Stimulated activated naive CD8-positive, alpha-beta T cell treated with anti-CD3 and anti-CD28 coated beads, Interleukin-15, amount 100 ng/mL, for 72 hours (primary cell): ENCODE measurements at places on chromosomes 2 and 18.

DNA sequence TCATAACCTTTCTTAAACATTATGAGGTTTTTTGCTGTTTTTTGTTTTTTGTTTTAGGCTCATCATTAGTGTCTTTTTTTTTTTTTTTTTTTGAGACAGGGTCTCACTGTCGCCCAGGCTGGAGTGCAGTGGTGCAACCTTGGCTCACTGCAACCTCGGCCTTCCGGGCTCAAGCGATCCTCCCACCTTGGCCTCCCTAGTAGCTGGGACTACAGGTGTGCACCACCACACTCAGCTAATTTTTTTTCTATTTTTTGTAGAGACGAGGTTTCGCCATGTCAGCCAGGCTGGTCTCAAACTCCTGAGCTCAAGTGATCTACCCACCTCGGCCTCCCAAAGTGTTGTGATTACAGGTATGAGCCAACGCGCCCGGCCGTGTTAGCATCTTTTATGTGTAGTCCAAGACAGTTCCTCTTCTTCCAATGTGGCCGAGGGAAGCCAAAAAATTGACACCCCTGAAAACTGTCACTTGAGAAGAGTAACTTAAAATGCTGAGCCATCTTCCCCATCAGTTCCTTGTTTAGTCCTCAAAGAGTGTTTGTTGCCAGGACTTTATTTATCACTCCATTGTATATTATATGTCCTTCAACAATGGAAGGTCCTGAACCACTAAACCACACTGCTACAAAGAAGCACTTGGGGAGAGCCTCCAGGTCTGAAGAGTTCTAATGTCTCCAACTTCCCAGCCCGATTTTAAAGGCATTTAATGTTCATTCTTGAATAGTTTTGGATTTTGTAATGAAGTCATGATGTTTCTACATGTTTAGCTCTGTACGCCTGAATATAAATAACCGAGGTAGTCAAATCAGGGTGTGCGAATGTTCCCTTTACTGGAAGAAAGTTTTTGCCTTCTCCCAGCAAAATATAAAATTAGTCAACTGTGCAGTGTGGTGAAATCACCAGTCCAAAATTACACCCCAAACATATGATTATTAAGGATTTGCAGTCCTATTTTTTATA is 26.4 kb downstream of the ZNF516 start:
- DNase-seq: no peak

GRCh38 chr2:65654496-65654895 is 222.1 kb upstream of the SPRED2 start:
- no peak for DNase-seq

GRCh38 chr18:46163091-46163490 is 58.9 kb downstream of the HAUS1 start:
- DNase-seq: no peak

GRCh38 chr2:237549643-237550415 is 16.5 kb upstream of the PRLH start:
- DNase-seq: no peak

- DNase-seq: peak; percentile 35
Measured at GRCh38 chr2:148545390-148546256, 98.9 kb upstream of the EPC2 start.

DNA sequence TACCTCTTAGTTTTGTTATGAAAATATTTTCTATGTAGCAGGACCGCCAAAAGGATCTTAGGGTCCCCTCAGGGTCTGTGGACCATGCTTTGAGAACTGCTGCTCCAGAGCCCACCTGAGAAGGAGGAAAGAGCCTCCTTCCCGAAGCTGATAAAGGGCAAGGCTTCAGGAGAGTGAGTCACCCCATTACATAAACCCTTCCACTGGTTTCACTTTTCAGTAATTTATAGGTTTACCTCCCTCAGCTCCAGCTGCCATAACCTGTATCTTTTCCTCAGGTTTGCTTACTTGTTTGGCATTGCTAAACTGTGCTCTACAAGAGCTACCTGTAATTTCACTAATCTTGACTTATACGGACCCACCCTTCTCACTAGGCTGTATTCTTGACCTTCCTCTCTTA is 6.6 kb downstream of the TTLL4 start:
- DNase-seq: no peak

GRCh38 chr2:15042801-15043217 is 410.3 kb downstream of the LRATD1 start:
- no peak for DNase-seq

DNA sequence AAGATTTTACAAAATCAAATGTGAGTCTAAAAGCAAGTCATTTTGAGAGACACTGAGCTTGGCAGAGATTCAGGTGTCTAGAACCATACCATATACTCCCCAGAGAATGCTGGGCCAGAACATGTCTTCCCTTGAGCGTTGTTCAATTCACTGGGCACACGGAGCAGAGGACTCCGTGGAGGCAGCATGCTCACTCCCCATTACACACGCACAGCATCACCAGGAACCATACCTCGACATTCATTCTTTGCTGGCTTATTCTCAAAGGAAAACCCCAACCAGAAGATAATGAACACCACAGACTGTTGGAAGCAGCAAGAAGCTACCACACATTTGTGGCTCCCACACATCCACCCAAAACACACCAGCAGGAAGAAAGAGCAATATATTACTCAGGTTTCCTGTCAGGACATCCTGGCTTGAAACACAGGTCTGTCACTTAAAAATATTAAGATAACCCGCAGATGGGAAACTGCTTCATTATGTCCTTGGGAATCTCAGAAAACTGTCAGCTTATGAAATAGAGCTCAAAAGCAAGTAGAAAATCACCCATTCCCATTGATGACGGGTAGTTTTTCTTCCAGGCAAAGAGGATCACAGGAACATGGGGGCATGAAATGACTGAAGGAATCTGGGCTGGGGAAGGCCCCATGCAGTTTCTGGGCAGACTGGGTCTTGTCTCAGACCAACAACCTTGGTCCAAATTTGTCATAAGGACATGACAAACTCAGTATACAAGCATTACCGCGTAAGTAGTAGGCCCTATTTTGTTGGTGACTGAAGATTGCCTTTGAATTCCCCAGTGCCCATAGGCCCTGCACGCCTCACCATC is 46.4 kb downstream of the PCBP1 start:
- no peak for DNase-seq
